ENCODE measurements at places on chromosomes 3 and 15.

DNA sequence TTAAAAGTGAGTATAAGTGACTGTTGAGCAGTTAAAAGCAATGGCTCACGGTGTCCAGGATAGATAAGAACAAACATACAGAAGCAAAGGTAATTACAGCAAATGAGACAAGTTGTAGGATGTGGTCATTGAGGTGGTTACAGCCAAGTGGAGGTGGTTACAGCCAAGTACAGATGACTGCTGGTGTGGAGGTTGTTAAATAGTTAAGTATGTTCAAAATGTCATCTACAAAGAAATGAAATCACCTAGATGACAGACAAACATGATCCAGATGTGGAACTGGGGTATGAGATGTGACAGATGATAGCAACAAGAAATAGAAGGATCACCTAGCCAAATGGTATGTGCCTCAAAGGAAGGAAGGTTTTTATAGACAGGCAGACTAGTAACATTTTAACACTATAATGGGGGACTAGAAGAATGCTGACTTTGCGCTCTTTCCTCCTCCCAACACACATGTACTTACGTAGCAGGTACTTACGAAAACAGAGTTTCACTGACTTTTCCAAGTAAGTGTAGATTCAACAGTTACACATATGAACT lies 6.8 kb upstream of the ANKRD28 start:
- no peak for DNase-seq

- DNase-seq = no peak
These were observed 19.0 kb downstream of the SEMA6D start for GRCh38 chr15:47736143-47736786.

DNA sequence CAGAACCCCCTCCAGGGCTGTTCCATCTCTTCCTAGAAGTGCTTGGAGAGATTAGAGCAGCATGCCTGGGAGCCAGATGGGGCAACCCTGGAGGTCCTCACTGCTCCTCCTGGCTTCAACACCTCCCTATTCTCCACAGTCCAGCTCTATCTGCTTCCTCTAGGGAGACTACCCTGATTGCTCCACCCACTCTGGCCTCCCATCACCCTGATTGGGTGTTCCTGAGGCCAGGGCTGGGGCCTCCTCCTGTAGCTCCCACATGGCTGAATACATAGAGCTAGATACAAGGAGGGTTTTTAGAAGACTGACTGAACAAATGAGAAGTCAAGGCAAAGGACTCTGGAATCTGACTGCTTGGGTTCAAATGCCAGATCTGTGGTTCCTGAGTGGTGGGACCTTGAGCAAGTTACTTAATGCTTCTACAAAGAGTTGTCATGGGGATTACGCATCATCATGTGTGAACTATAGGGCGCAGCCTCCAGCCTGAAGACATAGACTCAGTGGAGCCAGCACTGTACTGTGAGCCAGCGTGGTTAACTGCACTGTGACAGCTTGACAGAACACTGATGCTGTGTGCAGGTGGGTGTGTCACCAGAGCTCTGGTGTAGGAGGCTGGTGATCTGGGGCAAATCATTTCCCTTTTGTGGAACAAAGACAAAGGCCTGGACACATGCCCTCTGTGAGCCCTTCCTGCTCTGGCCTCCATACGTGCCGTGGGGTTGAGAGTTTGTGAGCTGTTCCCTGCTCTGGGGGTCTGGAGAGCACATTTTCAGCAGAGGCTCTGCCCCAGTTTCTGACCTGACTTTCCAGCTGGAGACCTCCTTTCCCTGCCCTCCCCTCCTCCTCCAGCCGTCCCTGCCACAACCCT lies 74.8 kb downstream of the SCN5A start:
- no peak for DNase-seq

DNA sequence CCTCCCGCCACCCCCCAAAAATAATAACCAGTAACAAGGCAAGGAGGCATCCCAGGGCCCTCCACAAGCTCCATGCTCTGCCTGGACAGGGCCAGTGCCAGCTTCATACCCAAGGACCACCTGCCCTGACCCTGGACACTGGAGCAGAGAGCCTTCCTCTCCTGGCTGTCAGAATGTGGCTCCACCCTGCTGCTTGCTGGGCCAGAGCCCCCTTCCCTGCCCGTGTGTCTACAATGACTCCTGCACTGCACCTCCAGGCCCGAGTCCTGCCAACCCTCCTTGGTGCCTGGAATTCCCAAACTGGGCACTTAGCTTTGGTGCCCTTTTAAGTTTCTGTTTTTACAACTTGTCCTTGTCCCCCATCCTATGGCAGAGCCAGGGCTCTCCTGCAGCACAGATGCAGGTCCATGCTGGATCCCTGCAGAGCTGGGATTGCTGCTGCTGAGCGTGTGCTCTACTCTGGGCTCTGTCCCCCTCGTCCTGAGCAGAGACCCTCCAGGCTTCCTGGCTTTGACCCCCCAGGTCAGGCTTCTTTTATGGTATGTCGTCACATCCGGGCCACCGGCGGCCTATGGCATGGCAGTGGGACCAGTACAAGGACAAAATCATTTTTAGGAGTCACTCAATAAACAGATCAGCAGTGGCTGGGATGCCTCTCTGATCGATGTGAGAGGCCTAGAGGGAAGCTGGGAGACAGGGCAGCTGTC lies 11.4 kb upstream of the SNRPA1 start:
- no peak for DNase-seq

GRCh38 chr15:62103431-62103830 lies 36.7 kb downstream of the C2CD4A start:
- no peak for DNase-seq

DNA sequence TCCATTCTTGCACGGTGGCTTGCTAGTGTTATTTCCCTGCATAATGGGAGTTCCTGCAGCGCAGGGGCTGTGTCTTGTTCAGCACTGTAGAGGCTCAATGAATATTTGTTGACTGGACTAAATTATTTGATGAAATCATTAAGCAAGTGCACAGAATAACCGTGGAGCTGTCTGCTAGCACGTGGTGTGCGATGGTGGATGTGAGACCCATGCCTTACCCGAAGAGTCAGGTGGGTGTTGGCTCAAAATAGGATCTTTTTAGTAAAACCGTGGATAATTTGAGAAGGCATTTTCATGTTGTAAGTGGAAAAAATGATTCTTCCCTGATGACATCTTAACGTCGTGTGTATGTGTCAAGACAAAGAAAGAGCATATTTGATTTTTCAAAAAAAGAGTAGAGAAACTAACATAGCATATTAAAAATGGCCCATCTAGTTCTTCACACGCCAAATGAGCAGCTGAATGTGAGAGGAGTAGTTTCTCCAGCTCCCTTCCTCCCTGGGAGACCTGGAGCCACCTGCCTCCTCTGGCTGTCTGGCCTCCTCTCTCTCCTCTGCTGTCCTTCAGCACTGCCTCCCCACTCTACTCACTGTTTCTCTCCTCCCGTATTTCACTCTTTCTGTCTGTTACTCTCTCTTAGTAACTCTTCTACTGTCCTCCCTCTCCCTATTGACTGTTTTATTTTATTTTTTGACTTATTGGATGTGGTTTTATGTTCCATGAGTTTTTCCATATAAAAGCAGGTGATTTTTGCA lies 6.3 kb downstream of the FAM81A start:
- no peak for DNase-seq

- no peak for DNase-seq
These were observed 53.0 kb upstream of the MME start for GRCh38 chr3:155026999-155027591.

DNA sequence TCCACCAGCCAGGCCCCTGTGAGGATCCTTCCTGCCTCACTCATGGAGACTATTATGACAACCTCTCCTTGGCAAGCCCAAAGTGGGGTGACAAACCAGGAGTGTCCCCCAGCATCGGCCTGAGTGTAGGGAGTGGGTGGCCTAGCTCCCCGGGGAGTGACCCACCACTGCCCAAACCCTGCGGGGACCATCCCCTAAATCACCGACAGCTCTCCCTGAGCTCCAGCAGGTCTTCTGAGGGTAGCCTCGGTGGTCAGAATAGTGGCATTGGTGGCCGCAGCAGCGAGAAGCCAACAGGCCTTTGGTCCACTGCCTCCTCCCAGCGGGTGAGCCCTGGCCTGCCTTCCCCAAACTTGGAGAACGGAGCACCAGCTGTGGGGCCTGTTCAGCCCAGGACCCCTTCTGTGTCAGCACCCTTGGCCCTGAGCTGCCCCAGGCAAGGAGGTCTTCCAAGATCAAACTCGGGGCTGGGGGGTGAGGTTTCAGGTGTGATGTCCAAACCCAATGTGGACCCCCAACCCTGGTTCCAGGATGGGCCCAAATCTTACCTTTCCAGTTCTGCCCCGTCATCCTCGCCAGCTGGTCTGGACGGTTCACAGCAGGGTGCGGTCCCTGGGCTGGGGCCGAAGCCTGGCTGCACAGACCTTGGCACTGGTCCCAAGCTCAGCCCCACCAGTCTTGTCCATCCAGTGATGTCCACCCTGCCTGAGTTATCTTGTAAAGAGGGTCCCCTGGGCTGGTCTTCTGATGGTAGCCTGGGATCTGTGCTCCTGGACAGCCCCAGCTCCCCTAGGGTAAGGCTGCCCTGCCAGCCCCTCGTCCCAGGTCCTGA lies 1.0 kb downstream of the LIMD1 start:
- DNase-seq = no peak

GRCh38 chr3:41362638-41363559 lies 163.6 kb downstream of the CTNNB1 start:
- DNase-seq = no peak

- DNase-seq = no peak
These were observed 27.0 kb downstream of the SUCNR1 start for GRCh38 chr3:151900460-151900859.

- no peak for DNase-seq
These were observed 29.0 kb downstream of the AMOTL2 start for GRCh38 chr3:134345202-134345601.

DNA sequence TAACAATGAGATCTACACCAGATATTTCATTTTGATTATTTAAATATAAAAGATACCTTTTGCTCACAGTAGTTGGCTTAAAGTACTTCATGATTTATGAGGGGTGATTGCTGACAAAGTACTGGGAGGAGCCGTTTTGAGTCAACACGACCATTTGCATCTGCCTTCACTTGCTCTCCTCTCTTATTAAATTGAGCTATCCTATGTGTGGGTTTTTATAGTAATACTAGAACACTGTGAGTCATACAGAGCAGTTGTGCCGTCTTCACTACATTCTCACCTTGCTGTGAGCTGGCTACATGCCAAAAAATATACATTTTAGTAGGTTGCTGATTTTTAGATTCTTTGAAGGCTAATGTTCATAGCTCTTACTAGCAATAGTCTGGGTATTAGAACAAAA lies 161.2 kb downstream of the ALCAM start:
- no peak for DNase-seq

GRCh38 chr15:90862487-90862886 lies 5.9 kb upstream of the FURIN start:
- no peak for DNase-seq

DNA sequence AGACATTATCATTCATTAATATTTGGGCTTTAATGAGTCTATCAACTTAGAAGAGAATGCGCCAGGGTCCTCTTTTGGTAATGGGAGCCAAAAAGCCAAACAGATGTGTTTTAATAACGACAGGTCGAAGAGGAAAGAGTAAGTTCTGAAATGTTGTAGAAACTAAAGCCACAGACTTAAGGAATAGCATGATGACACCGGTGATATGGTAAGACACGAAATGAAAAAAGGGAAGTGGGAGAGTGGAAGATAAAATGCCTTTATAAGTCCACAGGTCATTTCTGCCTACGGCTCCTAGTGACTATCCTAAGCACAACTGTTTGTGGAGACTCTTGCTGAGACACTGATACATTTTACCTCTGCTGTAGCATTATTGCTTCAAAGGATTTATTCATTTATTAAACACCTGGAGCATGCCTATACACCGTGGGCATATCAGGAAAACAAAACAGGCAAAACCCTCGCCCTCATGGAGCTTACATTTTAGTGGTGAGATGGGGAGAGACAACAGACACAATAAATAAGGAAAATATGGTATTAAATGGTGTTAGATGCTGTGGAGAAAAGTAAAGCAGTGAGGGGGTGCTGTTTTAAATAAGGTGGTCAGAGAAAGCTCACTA lies 11.7 kb upstream of the CD47 start:
- DNase-seq = no peak

GRCh38 chr3:194688200-194688740 lies 2.6 kb downstream of the FAM43A start:
- no peak for DNase-seq

- no peak for DNase-seq
These were observed 4.7 kb downstream of the GAP43 start for GRCh38 chr3:115628075-115628412.

DNA sequence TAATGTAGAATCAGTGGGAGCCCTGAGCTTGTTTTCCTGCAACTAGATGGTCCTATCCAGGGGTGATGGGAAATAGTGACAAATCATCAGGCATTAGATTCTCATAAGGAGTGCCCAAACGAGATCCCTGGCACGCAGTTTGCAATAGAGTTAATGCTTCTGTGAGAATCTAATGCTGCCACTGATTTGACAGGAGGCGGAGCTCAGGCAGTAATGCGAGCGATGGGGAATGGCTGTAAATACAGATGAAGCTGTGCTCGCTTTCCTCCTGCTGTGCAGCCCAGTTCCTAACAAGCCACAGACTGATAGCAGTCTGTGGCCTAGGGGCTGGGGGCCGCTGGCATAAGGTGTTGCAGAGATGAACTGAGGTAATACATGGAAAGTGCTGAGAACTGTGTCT lies 28.3 kb upstream of the TMEM42 start:
- DNase-seq = no peak

DNA sequence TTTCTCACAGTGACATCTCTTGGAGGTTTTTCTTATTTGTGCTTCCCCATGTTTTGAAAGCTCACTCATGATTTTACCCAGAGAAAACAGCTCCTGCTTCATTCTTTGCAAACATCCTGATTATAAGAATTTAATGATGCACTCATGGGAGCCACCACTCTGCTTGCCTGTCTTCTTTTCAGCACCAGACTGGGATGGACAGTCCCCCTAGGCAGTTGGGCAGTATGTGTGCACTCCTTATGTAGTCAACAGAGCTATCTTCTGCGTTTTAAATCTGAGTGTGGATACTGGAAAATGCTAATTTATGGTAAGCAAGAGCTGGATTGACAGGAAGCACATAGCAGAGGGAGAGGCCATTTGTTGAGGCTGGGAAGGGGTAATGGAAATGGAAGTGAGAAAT lies 276.1 kb downstream of the AGBL1 start:
- DNase-seq = no peak

DNA sequence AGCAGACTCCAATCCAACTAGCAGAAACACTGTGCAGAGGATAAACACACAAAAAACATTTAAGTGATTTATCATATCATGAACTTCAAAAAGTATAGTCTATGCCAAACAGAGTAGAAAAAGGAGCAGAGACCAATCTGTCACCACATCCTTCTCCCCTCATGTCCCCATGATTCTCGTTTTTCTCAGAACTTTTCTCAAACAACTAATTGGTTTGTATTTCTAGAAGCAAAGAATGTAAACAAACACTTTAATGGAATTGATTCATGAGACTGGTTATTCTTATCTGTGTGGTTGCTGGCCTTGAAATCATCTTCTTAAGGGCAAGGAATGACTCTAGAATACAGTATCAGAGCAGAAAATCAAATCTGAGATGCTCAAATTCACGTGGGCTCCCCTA lies 294.2 kb upstream of the THBS1 start:
- no peak for DNase-seq

GRCh38 chr15:58506783-58507668 lies 75.2 kb downstream of the LIPC start:
- DNase-seq = no peak

- DNase-seq = no peak
These were observed 107.1 kb downstream of the MECOM start for GRCh38 chr3:169556349-169556870.
